Right ventricle myocardium superior (tissue), 1 donor: ENCODE measurements at places on chromosomes 11 and 22.

- no peak for DNase-seq
Measured at GRCh38 chr11:27390318-27391295, 27.6 kb upstream of the CCDC34 start.

GRCh38 chr22:46390652-46391301, 55.3 kb downstream of the TRMU start:
- DNase-seq = peak; percentile 82

GRCh38 chr11:113549611-113550578, 74.7 kb upstream of the DRD2 start:
- no peak for DNase-seq

GRCh38 chr11:116782728-116783127, 5.1 kb downstream of the ZPR1 start:
- DNase-seq = no peak

DNA sequence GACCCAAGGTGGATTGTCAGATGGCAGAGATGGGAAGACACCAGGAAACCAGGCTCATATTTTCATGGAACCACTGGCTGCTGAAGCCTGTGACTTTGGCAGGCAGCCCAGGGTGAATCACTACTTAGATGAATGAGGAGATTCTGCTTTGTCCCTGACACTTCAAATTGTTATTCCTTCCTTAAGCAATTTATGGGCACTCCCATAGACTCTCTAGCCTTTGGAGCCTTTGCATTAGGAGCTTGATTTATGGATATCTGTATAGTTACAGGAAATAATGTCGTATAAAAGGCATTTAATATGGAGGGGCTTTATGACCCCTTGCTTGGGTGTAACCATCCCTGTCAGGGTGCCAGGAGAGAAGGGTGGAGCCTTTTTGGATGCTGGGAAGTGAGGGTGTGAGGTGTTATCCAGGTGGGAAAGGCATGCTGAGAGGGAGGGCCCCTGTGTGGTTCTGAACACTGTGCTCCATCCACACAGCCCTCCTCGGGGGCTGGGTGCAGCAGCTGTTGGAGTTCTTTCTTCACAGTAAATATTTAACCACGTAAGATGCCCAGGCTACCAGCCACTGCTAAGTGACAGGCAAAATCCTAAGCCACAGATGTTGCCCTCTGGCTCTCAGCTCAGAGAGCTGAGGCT, 35.3 kb downstream of the IL18 start:
- peak; percentile 46 for DNase-seq

DNA sequence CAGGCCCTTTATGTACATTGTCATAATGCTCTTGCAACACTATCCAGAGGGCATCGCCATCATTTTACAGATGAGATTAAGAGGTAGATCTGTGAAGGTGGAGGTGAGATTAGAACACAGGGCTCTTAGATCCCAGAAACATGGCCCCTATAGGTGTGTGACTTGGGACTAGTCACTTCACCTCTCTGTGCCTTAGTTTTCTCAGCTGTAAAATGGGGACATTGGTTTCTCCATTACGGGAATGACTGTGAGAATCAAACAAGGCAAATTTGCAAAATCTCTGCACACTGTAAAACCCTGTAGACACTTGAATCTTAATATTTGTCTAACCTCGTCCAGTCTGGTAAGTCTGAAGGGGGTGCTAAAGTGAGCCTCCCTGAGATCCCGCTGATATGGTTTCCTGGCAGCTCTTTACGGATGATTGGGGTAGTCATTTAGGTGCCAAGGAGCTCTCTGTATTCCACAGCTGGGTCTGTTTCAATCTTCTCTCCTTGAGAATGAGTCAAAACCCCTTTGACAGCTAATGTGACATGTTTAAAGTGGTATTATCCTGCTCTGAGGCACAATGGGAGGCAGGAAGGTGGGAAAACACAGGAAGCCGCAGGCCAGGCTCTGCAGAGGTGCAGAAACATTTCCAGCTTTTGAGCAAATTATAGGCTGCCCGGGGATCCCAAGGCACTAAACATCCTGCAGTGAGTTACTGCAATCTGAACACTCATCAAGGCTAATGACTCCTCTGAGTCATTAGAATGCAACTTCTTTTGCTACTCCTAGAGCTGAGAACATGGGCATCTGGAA, 140.8 kb downstream of the CCDC81 start:
- DNase-seq = no peak

DNA sequence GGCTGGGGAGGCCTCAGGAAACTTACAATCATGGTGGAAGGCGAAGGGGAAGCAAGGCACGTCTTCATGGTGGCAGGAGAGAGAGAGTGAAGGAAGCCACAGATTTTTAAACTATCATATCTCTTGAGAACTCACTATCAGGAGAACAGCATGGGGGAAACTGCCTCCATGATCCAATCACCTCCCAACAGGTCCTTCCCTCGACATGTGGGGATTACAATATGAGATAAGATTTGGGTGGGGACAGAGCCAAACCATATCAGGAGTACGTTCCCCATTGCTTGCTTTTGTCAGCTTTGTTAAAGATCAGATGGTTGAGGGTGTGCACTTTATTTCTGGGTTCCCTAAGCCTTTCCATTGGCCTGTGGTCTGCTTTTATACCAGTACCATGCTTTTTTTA, 53.7 kb upstream of the E2F8 start:
- no peak for DNase-seq

GRCh38 chr11:31301549-31302510, 67.7 kb downstream of the DCDC1 start:
- no peak for DNase-seq

GRCh38 chr11:68454767-68455166, 5.8 kb upstream of the PPP6R3 start:
- DNase-seq = no peak

- no peak for DNase-seq
Measured at GRCh38 chr11:76419896-76420295, 24.9 kb upstream of the EMSY start.

DNA sequence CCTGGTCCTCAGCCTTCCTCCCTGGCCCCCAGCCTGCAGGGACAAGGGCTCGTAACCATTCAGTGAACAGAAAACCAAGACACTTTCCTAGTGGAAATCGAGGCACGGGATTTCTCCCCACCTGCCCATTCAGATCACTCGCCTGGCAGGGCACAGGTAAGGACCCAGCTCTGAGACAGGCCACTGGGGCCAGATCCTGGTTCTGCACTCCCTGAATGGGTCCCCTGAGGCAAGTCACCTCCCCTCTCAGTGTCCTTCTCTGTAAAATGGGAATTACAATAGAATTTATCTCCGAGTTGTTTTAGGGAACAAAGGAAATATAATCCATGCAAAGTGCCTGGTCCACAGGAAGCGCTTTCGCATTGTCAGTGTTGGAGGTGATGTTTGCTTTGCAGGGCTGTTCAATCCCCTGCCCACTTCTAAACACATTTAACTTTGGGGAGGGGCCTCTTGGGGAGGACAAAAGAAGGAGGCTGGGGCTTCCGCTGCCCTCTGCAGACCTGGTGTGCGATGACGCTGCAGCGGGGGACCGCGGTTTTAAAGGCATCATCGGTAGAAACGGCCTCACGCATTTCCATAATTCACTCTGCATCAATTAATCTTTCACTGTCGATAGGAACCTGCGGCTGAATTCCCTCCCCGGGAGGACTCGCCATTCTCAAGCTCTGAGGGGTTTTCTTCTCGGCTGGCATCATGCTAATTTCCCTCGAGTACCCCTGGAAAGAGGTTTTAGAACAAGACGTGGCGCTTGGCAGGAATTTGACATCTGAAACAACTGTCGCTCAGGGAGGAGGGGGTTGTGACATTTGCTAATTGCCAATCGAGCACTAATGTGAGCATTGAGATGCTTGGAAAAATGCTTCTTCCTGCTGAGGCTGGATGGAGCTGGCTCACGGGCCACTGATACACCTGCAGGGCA, 70.4 kb upstream of the FGF3 start:
- DNase-seq = peak; percentile 25

- DNase-seq = no peak
Measured at GRCh38 chr11:61480994-61481335, 27.6 kb upstream of the LRRC10B start.

DNA sequence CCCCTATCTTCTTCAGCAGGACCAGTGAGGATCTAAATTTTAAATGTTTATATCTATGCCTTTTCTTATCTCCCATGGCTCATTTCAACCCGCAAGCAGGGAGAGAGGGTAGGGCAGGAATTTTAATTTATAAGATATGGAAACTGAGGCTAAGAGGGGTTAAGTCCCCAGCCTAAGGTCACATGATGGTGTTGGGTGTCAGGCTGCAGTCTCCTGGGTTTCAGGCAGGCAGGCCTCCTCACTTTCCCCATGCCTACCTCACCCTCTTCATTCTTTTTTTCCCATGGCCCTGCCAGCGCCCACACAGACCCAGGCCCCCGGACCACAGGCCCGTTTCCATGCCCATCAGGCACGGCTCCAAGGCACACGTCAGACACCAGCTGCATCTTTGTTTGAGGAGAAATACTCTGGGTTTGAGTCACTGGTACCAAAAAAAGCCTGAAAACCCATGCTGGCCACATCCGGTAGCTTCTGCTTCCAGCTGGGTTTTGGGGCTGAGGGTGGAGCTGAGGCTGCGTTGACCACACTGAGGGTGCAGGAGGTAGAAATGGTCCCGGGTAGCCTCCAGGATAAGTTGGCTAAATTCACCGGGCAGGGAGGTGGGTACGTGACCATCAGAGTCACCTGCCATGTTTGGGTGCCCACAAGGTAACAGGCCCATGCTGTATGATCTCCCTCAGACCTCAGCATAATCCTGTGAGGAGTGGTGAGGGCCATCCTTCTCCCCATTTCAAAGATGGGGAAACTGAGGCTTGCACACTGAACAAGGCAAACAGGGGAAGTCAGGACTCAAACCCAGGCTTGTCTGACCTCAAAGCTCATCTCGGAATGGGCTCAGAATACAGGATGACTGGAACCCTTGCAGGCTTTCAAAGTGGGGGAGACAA, 7.5 kb downstream of the CRYBB1 start:
- no peak for DNase-seq

- no peak for DNase-seq
Measured at GRCh38 chr11:134506046-134506445, 94.0 kb upstream of the B3GAT1 start.

DNA sequence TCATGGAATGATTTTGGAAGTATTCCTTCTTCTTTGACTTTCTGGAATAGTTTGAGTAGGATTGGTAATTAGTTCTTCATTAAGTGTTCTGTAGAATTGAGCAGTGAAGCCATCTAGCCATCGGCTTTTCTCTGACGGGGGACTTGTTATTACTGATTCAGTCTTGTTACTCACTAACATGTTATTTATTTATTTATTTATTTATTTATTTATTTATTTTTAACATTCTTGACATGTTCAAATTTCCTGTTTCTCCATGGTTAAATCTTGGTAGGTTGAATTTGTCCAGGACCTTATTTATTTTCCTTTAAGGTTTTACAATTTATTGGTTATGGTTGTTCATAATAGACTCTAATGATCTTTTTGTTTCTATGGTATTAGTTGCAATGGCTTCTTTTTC, 15.2 kb upstream of the OR10Q1 start:
- no peak for DNase-seq

DNA sequence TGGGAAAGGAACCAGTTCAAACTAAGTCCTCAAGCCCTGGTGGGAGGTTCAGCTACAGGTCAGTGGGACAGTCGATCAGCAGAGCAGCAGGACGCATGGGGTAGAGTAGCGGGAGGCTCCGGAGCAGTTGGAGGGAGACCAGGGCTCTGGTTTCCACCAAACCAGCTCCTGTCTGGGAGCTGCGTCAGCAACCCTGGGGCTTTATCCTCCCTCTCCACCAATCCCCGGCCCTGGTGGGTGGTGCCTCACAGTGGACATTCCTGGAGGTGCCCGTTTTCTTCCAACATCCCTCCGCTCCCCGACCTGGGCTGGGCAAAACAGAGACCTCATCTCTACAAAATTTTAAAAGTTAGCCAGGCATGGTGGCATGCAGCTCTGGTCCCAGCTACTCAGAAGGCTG, 32.4 kb downstream of the ZNF195 start:
- no peak for DNase-seq

DNA sequence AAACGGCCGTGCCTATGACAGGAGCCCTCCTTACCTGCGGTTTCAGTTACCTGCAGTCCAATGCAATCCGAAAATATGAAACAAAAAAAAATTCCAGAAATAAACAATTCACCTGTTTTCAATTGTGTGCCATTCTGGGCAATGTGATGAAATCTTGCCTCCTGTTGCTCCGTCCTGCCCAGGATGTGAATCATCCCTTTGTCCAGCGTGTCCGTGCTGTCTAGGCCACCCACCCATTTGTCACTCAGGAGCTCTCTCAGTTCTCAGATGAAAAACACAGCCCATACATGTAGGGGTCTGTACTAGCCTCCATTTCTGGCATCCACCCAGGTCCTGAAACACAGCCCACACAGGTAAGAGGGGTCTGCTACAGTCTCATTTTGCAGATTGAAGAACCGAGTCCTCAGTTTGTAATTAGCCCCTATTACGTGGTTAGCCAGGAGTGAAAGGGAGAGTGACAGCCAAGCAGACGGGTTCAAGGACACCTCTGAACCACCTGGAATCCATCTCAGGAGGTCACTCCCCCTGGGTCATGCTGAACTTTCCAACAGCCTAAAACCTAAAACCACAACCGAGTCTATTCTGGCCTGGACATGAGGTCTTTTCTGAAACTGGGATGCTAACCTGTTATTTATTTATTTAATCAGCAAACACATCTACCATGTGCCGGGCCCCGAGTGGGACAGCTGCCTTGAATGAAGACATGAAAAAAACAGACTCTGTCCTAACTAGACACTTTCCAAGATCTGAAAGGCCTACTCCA, 317.2 kb downstream of the SHANK2 start:
- no peak for DNase-seq

GRCh38 chr11:18144243-18144642, 11.9 kb downstream of the MRGPRX3 start:
- DNase-seq = no peak

DNA sequence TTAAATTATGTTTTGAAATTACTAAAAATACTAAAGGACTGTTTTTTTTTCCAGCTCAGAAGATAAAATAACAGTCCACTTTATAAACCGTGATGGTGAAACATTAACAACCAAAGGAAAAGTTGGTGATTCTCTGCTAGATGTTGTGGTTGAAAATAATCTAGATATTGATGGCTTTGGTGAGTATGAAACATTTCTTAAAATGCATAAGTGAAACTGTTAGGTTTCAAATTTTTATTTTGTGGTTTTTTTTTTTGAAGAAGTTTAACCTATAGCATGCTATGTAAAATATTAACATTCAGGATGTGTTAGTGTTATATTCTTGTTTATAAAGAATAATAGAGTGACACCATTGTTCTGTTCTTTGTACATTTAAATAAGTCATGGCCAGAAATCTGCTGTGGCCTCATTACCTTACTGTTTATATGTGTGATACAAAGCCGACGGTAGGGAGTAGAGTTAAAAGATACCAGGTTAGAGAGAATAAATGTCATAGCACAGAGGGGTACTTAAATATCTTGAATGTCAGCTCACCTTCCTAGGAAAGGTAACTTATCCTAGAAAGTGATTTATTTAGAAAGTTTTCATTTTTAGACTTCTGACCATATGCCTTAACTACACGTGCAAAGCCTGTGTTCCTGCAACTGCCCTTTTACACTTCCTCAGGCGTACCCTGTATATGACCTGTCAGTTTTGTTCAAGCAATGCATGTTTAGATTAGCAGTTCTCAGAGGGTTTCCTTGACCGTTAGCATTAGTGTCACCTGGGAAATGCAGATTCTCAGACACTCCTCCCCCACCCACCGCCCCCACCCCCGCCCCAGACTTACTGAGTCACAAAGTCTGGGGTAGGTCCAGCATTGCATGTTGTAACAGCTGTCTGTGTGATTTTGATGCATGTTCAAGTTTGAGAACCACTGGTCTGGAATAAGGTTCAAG, 6.3 kb downstream of the FDX1 start:
- no peak for DNase-seq

GRCh38 chr11:19628018-19628417, 84.6 kb upstream of the NAV2 start:
- peak; percentile 79 for DNase-seq

GRCh38 chr11:123272565-123272964, 77.5 kb upstream of the CLMP start:
- DNase-seq = no peak

GRCh38 chr11:124041254-124041653, at the start of gene OR10G7:
Gene OR10G7, minus strand, starts transcription at chr11:124041325. Its CDS starts 2,324 bp downstream, at chr11:124039001.
- no peak for DNase-seq
